Activated naive CD4-positive, alpha-beta T cell treated with anti-CD3 and anti-CD28 coated beads, Interleukin-2, amount 50 U/mL, for 16 hours (primary cell): ENCODE measurements at places on chromosomes 4 and X.

GRCh38 chrX:40539214-40540142 is 41.3 kb upstream of the ATP6AP2 start:
- peak; percentile 56 for DNase-seq

DNA sequence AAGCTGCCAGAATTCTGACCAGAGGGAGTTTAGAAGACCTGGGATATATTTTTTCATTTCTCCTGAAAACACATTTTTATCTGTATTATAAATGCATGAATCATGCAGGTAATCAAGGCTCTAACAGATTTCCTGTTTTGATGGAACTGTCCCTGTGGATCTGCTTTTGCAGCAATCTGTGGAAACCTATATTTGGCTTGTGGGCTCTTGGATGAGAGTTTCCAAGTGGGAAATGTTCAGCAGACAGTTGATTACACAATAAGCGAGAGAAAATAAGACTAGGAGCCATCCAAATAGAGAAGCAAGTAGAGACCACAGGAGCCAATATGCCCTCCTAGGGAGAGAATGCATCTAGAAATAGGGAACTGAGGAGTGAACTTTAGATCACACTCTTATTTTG is 105.0 kb downstream of the NDST3 start:
- DNase-seq = no peak

DNA sequence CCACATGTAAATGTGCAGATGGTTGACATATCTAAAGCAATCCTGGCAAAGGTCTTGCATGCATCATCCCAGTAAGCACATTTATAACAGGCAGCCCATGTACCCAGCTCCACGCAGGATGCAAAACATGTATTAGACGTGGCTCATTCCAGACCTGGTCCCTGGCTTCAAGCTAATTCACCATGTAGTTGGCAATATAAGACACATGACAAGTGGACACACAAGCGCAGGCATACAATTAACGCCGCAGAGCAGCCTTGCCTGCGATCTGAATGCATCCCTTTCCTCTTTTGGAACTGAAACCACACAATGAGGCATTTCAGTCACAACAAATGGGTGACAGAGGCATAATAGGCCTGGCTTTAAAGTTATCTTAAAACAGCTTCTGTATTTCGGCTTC is 114.5 kb upstream of the TRIM2 start:
- DNase-seq = no peak

DNA sequence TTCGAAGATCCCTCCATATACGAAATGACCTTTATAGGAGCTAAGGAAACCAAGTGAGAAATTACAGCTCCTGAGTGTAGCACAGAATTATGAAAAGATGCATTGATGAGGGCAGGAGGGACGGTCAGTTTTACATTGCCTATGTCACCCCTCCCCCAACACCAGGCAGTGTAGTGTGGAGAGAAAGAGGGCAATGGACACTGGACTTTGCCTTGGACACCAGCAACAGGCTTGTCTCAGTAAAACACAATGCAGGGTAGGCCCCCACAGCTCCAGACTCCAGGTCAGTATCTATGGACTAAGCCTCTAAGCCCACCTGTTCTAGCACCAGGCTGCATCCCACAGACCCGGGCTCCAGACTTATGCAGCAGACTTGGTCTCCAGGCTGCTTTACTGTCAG is 16.5 kb downstream of the APOOL start:
- no peak for DNase-seq

GRCh38 chrX:71609095-71609750 is 9.1 kb downstream of the CXCR3 start:
- no peak for DNase-seq

DNA sequence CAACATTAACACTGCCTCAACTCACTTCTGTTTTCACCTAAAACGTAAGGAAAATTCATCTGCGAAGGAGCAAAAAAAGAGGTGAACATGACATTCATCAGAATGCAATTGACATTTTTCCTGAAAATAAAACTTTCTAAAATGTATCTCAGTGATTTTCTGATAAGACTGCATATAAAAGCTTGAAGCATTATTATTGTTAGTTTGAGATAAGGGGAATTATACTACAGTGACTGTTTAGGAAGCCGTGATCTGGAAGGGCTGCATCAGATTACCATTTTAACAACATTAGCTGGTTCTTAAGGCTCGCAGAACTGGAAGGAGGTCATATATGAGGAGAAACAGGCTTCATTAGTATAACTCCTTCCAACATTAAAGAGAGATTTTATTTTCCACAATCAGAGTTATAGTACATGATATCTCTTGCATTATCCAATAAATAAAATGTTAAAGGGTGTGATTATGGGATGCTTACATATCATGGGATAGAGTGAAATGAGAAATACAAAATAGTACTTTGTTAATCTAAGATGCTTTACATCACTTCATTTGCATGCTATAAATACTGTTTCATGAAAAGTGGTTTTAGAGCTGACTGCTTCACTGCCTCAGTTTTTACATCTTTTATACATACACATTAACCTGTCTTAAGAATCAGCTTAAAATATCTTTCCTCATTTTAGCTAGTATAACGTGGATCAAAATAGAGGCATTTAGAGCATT is 1820.1 kb upstream of the TENM3 start:
- no peak for DNase-seq

DNA sequence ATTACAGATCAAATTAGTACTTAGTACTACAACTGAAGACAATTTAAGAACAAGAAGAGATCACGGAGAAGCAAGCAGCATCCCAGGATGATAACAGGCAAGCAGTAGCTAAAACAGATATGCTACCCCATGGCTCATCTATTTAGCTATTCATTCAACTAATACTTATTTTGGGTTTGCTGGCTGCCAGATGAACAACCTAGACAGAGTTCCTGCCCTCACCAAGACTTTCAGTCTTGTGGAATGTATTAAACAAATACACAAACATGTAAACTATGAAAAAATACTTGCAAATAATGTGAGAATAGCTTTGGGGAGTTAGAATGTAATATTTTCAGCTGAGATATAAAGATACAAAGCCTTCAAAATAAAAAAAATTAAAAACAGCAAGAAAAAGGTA is 2.4 kb upstream of the CORIN start:
- DNase-seq = no peak

- DNase-seq = no peak
Measured at GRCh38 chr4:22407361-22407760, 108.5 kb downstream of the ADGRA3 start.

DNA sequence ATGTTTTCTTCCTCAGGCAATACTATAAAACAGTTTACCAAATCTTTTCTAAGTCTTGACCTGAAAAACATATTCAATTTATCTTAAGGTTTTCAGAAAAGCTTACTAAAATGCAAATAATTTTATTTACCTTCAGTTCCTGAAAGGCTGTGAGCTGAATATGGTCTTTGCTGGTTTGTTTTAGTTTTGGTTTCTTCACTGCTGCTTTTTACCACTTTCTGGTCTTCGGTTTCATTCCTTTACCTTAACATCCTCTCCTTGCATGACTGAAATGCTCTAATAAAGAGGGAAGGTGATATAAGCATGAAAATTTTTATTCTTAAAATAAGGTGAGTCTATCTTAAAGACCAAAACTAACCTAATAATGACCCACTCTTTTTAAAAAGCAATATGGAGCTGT is 97.1 kb upstream of the NRK start:
- no peak for DNase-seq

DNA sequence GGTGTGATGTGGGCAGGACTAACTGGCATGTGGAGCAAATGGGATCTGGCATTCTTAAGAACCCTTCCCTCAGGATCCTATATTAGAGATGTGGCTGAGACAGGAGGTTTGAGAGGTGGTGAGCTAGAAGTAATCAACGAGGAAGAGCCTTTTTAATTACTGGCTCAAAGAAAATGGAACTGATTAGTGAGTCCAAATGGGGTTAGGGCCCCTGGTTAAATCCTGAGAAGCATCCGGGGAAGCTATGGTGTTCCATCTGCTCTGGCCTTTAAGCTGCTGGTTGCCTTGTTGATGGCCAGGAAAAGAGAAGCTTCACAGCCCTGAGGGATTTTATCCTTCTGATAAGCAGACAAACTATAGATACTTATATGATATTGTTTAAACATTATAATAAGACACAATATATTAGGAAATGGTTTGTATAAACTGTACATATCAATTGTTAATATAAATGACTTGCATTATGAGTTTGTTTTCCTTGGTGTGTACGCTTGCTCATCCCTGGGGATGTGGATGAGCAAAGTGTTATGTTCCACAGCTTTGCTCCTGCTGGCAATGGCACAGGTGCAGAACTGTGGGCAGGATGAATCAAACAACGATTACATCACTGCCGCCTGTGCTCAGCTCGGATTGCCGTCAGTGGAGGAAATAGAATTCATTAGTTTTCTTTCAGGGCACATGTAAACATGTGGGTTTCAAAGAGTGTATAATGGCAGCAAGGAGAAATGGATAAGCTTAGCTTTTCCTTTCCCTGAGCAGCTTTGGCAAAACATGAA is 328.6 kb upstream of the ARX start:
- DNase-seq = no peak

DNA sequence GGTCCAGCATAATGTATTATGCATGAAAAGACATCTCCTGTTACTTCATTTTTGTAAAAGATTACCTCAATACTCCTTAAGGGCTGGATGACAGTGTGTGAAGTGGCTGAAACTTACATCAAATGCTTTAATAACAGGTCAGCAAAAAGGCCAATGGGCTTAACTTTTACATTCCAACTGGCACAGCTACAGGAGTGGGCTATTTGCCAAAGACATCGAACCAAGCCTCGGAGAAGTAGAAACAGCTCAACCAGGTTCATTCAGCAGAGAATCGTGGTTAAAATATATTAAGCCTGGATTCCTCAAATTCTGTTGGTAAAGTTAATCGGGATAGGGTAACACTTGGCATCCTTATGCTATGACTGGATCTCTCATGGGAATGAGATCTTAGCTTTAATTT is 639.7 kb downstream of the TRIML1 start:
- DNase-seq = no peak
